ENCODE measurements at places on chromosomes 6 and 20.

GRCh38 chr20:46899621-46900020 lies 5.0 kb downstream of the EYA2 start:
- no peak for DNase-seq

DNA sequence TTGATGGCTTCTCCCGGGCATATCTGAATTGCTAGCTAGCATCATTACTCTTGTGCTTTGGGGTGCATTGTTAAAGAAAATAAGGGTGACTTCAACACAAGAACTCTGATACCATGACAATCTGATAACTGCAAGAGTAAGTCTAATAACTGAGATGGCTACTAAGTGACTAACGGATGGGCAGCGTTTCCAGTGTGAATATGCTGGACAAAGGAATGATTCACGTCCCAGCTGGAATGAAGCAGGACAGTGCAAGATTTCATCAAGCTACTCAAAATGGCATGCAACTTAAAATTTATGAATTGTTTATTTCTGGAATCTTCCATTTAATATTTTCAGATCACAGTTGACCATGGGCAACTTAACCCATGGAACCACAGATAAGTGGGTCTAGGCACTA lies 31.7 kb downstream of the MOXD1 start:
- no peak for DNase-seq

DNA sequence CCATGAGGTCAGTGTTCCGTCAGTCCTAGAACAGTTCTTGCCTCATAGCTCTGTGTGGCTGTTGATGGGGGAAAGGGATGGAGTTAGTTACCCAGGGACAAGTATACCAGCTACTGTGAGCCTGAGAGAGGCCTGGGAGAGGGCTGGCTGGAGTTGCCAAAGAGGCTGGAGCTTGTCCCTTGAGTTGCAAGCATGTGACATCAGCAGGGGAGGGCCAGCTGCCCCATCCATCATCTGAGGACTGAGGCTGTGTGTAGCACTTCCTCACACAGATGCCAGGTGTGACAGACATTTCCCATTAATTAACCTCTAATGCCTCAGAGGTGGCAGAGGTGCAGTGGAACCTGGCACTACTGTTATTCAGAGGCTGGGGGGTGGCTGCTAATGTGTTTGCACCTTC lies 131.6 kb downstream of the PHACTR3 start:
- no peak for DNase-seq

- DNase-seq: no peak
Measured at GRCh38 chr6:16102208-16102607, 26.7 kb upstream of the MYLIP start.

GRCh38 chr6:165817148-165817547 lies 154.1 kb upstream of the PDE10A start:
- no peak for DNase-seq

- DNase-seq: no peak
Measured at GRCh38 chr6:137740091-137740755, 126.8 kb upstream of the TNFAIP3 start.

DNA sequence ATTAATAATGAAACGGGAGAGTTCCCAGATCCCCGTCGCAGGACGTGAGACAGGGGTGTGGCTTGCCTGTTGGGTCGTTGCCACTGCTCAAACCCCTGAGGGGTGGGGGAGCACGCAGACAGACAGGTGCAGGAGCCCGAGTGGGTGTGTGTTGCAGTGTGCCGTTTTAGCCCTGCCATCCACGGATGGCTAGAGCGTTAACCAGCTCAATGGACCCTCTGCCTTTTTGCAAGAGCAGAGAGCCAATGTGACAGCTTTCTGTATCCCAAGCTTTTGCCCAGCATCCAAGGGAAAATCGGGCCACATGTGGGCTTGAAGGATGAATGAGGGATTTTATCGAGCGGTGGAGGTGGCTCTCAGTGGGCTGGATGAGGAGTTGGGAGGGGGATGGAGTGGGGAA lies 237.9 kb downstream of the TSHZ2 start:
- no peak for DNase-seq

DNA sequence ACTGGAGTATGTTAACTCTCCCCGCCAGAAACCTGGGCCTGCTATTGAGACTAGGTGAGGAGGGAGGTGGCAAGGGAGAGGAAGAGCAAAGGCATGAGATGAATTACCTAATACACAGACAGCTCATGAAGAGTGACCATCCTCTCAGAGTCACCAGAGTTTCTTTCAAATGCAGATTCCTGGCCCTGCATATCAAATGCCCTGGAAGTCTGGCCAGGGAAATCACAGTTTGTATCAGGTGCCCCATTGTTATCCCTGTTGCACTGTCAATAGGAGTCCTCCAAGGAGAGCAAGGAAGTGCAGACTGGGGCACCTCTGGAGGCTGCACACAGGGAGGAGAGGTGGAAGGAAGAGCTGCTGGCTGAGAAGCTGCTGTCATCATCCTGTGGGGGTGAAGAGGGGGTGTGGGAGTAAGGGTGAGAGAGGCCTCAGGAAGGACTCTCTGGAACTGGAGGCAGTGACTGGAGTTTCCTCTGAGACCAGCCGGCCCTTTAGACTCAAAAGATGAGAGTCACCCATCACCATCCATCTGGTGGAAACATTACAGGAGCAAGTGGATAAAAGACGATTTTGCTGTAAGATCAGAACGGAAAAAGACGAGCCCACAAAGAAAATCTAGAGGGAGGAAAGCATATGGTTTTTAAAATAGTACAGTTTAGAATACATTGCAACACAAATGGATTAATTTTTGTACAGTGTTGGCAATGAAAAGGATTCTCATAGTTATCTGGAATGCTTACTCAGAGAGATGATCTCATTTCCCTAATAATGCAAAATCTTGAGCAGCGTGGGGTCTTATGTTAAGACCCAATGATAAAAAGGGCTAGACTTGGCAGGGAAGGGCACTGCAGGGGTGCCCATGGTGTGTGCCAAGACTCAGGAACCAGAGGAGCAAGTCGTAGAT lies 268.1 kb downstream of the UST start:
- no peak for DNase-seq

DNA sequence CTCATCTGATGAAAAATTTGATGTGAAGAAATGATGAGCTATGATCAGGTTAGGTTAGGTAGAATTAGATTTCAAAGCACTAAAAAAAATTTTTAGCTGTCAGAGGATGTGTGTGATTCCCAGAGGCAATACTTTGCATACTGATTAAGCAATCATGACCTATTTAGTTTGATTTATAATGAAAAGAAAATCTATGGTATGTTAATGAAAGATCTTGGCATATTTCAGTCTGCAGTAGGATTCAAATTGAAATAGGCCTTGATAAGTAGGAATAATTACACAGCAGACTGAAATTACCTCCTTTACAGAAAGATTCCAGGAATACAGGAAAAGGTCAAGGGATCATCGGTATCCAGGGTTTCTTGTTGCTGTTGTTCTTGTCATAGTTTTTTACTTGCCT lies 69.3 kb downstream of the HDDC2 start:
- DNase-seq: no peak

GRCh38 chr20:818001-818664 lies 15.4 kb upstream of the FAM110A start:
- no peak for DNase-seq

DNA sequence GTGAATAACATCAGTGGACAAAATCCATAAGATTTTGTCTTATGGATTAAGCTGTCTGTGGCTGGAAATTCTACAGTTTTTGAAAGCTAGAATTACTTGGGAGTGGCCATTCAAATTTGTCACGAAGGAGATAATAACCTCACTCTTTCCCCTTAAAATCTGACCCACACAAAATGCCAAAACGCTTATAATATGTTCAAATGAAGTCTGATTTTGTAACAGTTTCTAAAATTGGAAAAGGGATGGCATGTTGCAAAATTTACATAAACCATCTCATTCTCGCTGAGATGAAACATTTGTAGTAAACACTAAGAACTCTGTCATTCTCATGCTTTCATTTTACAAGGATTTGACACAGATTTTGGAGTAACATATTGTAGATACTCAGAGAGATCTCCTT lies 112.7 kb downstream of the GJA1 start:
- DNase-seq: no peak

- DNase-seq: no peak
Measured at GRCh38 chr6:38845931-38846330, 130.8 kb downstream of the DNAH8 start.

DNA sequence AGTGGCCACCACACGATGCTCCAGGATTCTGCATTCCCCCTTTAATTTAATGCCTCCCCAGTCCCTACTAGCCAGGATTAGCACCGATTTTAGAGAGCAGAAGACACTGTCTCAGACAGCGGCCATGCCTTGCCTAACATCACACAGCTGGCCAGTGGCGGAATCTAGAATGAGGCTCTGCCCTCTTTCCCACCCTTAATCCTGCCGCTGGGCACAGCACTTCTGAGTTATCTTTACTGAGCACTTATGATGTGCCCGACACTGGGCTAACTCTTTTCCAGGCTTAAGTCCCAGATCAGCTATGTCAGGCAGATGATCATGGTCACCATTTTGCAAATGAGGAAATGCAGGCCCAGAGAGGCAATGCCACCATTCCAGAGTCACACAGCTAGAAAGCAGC lies 5.6 kb upstream of the BPIFA2 start:
- no peak for DNase-seq

DNA sequence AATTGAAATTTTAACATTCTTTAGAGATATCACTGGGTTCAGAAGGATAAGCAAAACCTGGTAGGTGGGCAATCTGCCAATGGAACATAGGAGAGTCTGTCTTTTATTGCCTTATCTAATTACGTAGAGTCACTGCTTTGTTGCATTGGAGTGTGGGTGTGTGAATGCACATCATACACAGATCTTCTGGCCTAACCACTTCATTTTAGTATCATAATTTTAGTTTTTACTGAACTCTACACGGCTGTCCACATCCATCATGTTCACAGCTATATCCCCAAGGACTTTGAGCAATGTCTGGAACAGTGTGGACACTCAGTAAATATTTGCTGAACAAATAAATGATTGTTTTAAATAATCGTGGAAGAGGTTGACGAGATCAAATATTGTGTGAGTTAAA lies 104.6 kb upstream of the AKIRIN2 start:
- DNase-seq: no peak

- no peak for DNase-seq
Measured at GRCh38 chr6:14865531-14866100, 380.3 kb upstream of the JARID2 start.

- no peak for DNase-seq
Measured at GRCh38 chr20:52814371-52814770, 157.8 kb upstream of the TSHZ2 start.

DNA sequence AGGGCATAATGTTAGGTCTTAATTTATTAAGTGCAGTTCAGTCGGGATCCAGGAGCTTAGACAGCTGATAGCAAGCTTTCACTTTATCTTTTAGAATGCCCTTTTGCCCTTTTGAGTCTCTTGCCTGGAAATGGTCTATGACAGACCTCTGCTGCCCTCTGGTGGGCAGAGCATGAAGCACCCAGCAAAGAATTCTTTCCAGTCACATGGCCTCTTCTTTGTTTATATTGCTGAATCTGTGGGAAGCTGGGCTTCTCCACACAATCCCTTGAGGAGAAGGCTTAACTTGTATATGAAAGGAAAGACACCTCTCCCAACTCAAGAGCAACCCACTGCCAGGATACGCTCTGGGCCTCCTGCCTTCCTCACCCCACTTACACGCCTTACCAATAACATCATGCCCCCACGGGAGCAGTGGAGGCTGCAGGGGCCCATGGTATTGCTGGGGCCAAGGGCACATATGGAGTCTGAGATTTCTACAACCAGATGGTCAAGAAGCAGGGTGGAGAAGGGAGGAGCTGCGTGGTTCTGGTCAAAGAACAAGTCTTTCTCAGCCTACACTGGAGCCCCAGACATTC lies 20.4 kb downstream of the WFDC3 start:
- peak; percentile 65 for DNase-seq

- DNase-seq: no peak
Measured at GRCh38 chr6:33604941-33605854, 15.9 kb upstream of the ITPR3 start.

DNA sequence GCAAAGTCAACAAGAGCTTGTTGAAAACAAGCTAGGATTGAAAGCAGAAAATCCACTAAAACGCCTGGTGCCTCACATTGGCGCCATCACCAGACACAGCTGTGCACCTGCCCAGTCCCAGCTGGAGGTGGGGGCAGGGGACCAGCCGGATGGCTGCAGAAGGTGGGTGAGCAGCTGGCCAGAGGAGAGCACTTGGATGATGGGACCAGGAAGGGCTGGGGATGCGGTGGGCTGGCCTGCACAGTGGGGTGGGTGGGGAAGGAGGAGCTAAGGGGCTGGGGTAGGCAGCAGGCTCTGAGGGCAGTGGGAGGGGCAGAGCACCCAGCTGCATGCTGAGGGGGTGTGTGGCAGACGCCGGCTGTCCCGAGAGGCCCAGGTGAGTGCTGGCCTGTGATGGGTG lies 7.1 kb downstream of the CABLES2 start:
- no peak for DNase-seq

DNA sequence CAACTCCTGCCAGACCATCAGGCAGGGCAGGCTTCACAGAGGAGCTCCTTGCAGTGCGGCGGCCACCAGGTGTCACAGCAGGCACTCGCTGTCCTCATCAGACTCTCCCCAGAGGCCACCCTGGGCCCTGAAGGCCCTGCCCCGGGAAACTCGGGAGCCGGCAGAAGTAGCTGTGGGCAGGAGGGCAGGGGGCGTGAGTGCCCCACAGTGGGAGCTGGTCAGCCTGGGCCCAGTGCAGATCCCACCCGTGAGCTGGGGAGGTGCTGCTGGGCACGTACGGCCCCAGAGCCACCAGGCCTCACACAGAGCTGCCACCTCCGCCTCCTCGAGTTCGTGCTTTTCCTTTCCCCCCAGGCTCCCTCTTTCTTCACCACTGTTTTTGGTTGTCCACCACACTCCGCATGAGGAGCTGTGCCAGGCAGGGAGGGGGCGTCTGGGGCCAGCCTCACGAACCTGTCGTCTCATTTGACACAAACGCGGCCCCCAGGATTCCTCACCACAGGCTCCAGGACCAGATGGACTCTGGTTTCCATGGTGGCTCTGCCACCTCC lies 33.8 kb downstream of the FRMD1 start:
- no peak for DNase-seq

DNA sequence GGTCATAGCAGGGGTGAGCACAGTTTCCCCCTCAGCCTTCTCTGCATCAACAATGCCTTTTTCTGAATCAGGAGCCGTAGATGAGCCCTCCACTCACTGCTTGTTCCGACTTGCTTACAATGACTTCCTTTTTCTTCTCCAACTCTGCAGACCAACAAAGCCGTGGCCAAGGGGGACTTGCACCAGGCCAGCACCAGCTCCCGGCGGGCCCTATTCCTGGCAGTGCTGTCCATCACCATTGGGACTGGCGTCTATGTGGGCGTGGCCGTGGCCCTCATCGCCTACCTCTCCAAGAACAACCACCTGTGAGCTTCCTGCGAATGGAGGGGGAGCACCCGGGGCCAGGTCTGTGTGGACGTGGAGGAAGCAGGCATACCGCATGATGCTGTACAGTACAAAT lies 195.8 kb downstream of the SYNDIG1 start:
- no peak for DNase-seq

Data from stimulated activated CD8-positive, alpha-beta memory T cell treated with anti-CD3 and anti-CD28 coated beads, Interleukin-7, amount 100 ng/mL, for 1 hour (primary cell).